ENCODE measurements at places on chromosomes 7 and 10. TPM values are rescaled to one million over a fixed set of nuclear protein-coding genes. Genes with fewer than 3 reads are reported as not detected.

- no peak for DNase-seq
Measured at GRCh38 chr7:95264363-95264891, 59.9 kb downstream of the PON1 start.

Gene NUTM2A
- 1.8 TPM for total RNA-seq

Gene ZNF365
- not detected for total RNA-seq

GRCh38 chr10:72072639-72073038, 15.7 kb downstream of the SPOCK2 start:
- no peak for DNase-seq
